IMR-90 (cell line): ENCODE measurements at places on chromosomes 4 and X. TPM values are rescaled to one million over a fixed set of nuclear protein-coding genes. Genes with fewer than 3 reads are reported as not detected.

Gene KLB
- not detected in 2 replicates for polyA plus RNA-seq

Gene TXK
- not detected in 2 replicates for polyA plus RNA-seq

Gene GRPR
- 9.2 and 10.9 TPM in 2 replicates for polyA plus RNA-seq

Gene HSFX2
- 0.34 and 0.36 TPM in 2 replicates for polyA plus RNA-seq

Gene SYTL5
- polyA plus RNA-seq: 0.17 and 0.19 TPM in 2 replicates

Gene MAGEA9B
- polyA plus RNA-seq: not detected in 2 replicates

Gene MID1
- polyA plus RNA-seq: 36.6 and 37.2 TPM in 2 replicates

Gene PPARGC1A
- polyA plus RNA-seq: 0.03 TPM in 2 replicates

Gene MAGEB6
- polyA plus RNA-seq: not detected in 2 replicates

Gene ADAMTS3
- polyA plus RNA-seq: 0.66 and 0.68 TPM in 2 replicates

Gene SCML2
- 1.1 and 1.7 TPM in 2 replicates for polyA plus RNA-seq

Gene SCOC
- polyA plus RNA-seq: 21.2 and 33.2 TPM in 2 replicates

Gene SRPX2
- polyA plus RNA-seq: 43.1 and 45.0 TPM in 2 replicates

Gene XAGE2
- polyA plus RNA-seq: not detected in 2 replicates

Gene PF4V1
- not detected in 2 replicates for polyA plus RNA-seq

Gene NCBP2L
- not detected in 2 replicates for polyA plus RNA-seq

Gene ADH1C
- polyA plus RNA-seq: 0.26 TPM in 1 of 2 replicates, not detected in the other

Gene CRLF2
- not detected in 2 replicates for polyA plus RNA-seq

Gene KLHL4
- polyA plus RNA-seq: 0.44 and 0.50 TPM in 2 replicates

Gene GRID2
- polyA plus RNA-seq: not detected in 2 replicates

Gene BEX2
- 0.13 and 0.19 TPM in 2 replicates for polyA plus RNA-seq

Gene NCAPG
- polyA plus RNA-seq: 9.1 and 10.9 TPM in 2 replicates

Gene CCKAR
- not detected in 2 replicates for polyA plus RNA-seq

Gene AKAP4
- polyA plus RNA-seq: not detected in 2 replicates

Gene AMBN
- not detected in 2 replicates for polyA plus RNA-seq

Gene HSFX4
- not detected in 2 replicates for polyA plus RNA-seq

Gene FDCSP
- not detected in 2 replicates for polyA plus RNA-seq

Gene MAGEA3
- not detected in 2 replicates for polyA plus RNA-seq

Gene EXOSC9
- polyA plus RNA-seq: 27.3 and 34.7 TPM in 2 replicates

Gene DMP1
- not detected in 2 replicates for polyA plus RNA-seq

Gene TRIM60
- polyA plus RNA-seq: not detected in 2 replicates

Gene SLC6A14
- not detected in 2 replicates for polyA plus RNA-seq

Gene TBC1D8B
- 5.8 and 8.3 TPM in 2 replicates for polyA plus RNA-seq

Gene EDA
- 0.03 TPM in 1 of 2 replicates, not detected in the other for polyA plus RNA-seq

Gene TLR3
- 0.12 and 0.17 TPM in 2 replicates for polyA plus RNA-seq

Gene PKD2
- polyA plus RNA-seq: 37.3 and 43.8 TPM in 2 replicates

Gene PABPC5
- polyA plus RNA-seq: 0.56 and 0.63 TPM in 2 replicates

Gene ZNF182
- 1.3 and 1.7 TPM in 2 replicates for polyA plus RNA-seq

Gene FRMD7
- not detected in 2 replicates for polyA plus RNA-seq

Gene AGTR2
- not detected in 2 replicates for polyA plus RNA-seq

Gene F11
- not detected in 2 replicates for polyA plus RNA-seq

Gene ADH7
- not detected in 2 replicates for polyA plus RNA-seq

Gene SNX25
- 9.2 and 11.4 TPM in 2 replicates for polyA plus RNA-seq

Gene SPACA5
- not detected in 2 replicates for polyA plus RNA-seq

Gene CT45A2
- polyA plus RNA-seq: not detected in 2 replicates

Gene UNC5C
- under 0.01 TPM in 1 of 2 replicates, not detected in the other for polyA plus RNA-seq

Gene GRIA2
- not detected in 2 replicates for polyA plus RNA-seq

Gene RIPPLY1
- not detected in 2 replicates for polyA plus RNA-seq

Gene PASD1
- polyA plus RNA-seq: not detected in 2 replicates

Gene LNX1
- 0.15 and 0.19 TPM in 2 replicates for polyA plus RNA-seq

Gene GLUD2
- 0.51 and 0.62 TPM in 2 replicates for polyA plus RNA-seq

Gene PABPC1L2A
- polyA plus RNA-seq: not detected in 2 replicates
